Activated CD4-positive, alpha-beta T cell treated with anti-CD3 and anti-CD28 coated beads, Interleukin-2, amount 50 U/mL, for 48 hours (primary cell): ENCODE measurements at places on chromosomes 7 and 10.

- DNase-seq = no peak
Observed at GRCh38 chr10:106086391-106086790, 1078.1 kb downstream of the SORCS1 start.

GRCh38 chr7:94394437-94395140 is at the start of gene COL1A2:
TSS of gene COL1A2 (plus strand) at chr7:94394895. CDS start at chr7:94395032, 137 bp downstream.
- DNase-seq = peak; percentile 3

GRCh38 chr10:130020651-130021382 is 56.7 kb upstream of the EBF3 start:
- no peak for DNase-seq

GRCh38 chr7:95525503-95525902 is 39.8 kb downstream of the ASB4 start:
- DNase-seq = no peak

DNA sequence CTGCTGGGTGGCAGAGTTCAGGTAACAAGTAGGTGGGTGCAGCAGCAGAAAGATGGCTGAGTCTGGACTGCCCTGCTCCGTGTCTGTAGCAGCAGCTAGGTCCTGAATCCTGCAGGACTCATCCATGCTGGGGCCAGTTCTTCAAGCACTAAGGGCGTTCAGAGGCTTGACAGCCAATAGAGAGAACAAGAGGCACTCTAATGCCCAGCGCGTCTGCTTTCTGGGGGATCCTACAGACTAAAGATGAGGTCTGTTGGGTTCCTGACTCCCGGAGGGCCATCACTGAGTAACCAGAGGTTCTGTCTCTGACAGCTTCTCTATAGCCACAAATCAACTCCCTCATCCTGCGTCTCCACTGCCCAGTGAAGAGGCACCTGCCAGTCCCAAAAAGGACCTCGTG is 125.5 kb downstream of the PTPN20 start:
- no peak for DNase-seq

GRCh38 chr7:7736671-7737070 is 18.3 kb upstream of the RPA3 start:
- DNase-seq = no peak

- DNase-seq = no peak
Observed at GRCh38 chr7:71826141-71826540, 586.0 kb downstream of the CALN1 start.

GRCh38 chr7:7867846-7868571 is 100.6 kb upstream of the GLCCI1 start:
- no peak for DNase-seq

DNA sequence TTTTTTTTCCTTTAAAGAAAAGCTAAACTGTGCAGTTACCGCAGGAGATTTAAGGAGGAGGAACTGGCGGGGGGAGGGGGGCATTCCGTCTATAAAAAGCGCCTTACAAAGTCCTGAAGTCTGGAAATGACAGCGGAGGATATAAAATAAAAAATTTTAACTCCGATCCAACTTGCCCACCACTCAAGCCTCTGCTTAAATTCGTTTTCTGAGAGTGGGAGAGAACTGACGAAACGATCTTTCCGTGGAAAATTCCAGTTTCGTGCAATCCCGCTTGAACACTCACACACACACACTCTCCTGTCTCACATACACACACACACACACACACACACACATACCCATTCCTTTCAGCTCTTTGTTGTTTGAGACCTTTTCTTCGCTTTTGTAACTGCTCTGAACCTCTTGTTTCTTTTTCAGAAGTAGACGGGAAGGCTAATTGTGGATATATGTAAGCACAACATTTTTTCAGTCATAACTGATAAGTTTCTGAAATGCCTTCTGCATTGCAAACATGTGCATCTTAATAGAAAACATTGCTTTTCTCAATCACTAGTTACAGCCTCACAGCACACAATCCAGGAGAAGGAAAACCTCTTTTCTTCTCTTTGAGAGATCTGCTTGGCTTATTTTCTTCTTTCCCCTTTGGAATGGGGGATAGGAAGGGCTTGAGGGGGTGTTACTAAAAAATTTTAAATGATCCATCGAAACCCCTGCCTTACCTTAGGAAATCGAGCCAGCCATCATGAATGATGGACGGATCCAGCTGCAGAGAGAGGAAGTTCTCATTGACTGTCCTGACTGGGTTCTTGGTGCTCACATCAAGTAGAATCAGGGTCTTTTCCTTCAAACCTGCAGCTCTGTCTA is 628 bp downstream of the HPSE2 start:
- DNase-seq = no peak

DNA sequence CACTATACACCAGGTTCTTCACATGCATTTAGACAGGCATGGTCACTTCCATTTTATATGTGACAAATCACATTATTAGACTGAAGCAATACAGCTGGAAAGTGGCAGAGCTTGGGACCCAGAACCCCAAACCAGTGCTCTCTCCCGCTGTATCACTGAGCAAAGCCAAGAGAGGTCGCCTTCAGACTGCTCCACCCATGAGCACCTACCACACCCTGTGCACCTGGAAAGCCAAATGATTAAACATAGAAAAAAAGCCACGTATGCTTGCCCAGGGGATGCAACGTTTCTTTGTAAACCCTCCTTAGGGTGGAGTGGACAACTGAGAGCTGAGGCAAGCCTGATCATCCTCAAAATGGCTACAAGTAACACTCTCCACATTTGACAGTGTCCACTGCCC is 72.5 kb downstream of the CCDC6 start:
- no peak for DNase-seq

DNA sequence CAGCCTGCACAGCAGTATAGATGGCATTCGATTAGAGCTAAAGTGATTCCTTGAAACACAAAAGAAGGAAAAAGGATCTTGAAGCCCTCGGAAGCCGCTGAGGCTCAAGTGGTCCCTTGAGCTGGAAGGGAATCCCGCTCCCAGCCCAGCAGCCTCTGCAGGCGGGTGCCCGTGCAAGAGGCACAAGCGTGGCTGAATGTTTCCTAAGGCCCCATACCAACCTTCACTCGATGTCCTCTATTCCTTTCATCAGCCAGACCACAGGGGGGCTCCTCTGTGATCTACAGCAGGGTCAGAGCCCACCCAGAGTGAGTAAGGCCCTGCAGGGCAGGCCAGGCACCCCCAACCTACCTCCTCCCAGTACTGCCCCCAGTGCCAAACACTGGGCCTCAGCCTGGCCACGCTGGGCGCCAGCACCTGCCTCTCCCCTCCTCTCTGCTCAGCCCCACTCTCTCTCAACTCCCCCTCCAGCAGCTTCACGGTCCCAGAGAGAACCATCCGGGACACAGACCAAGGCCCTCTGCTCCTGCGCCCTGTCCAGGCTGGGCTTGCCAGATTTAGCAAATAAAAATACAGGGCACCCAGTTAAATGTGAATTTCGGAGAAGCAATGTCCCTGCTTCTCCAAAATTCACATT is 30.5 kb downstream of the EBF3 start:
- DNase-seq = no peak

DNA sequence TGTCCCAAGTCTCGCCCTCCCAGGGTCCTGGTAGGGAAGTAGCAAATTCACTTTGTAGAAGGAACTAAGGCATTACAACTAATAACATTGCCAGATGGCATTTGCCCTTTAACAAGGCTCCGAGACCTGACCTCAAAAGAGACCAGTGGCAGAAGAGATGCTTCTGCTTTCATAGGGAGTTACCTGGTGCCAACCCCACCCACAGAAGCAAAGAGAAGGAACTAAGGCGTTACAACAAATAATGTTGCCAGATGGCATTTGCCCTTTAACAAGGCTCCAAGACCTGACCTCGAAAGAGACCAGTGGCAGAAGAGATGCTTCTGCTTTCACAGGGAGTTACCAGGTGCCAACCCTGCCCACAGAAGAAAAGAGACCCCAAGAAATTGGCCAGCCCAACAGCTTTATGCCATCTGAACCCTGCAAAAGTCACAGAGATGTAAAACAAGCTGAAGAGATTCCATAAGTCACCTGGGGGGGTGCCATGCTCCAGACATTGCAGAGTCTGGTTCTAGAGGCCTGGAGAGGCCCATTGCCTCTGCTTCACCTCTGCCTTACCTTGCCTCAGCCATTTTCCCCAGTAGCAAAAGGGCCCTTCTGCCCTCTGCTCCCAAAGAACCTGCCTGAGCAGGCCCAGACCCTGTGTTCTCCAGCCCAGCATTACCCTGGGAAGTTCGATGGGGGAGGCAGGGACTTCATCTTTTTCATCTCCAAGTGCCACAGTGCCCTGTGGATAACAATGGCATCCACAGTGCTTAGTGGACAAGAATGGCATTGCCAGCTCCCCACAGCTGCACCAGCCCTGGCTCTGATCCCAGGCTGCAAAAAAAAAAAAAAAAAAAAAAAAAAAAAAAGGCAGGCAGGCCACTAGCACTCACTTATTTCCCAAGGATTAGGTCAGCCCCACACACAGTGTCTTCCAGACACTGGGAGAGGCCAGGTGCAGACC is 179.5 kb upstream of the PLXNA4 start:
- DNase-seq = no peak

DNA sequence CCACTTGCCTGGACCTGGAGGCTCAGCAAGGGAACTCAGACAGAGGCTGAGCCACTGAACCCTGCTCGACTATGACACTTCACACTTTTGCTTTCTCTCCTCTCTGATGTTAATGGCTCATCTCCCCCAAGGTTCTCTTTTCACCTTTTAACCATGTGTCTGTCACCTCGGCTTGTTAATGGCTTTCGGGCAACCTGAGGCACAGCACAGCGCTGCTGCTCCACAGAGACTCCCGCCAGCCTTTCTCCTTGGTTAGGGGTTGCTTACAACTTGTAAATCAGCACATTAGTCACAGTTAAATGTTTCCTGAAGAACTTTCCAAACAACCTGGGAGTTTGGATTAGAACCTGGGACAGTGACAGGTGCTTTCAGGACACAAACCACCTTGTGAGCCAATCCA is 136.2 kb upstream of the TBX20 start:
- no peak for DNase-seq
